Activated CD4-positive, alpha-beta T cell treated with anti-CD3 and anti-CD28 coated beads, Interleukin-10, Interleukin-2, amounts not matched to agents 100 ng/mL and 50 ng/mL, durations not matched to agents 16 hours and 8 hours (primary cell): ENCODE measurements at places on chromosomes 13 and 19.
A peak's percentile ranks its signal among the peaks of the same experiment; 100 is the strongest.

DNA sequence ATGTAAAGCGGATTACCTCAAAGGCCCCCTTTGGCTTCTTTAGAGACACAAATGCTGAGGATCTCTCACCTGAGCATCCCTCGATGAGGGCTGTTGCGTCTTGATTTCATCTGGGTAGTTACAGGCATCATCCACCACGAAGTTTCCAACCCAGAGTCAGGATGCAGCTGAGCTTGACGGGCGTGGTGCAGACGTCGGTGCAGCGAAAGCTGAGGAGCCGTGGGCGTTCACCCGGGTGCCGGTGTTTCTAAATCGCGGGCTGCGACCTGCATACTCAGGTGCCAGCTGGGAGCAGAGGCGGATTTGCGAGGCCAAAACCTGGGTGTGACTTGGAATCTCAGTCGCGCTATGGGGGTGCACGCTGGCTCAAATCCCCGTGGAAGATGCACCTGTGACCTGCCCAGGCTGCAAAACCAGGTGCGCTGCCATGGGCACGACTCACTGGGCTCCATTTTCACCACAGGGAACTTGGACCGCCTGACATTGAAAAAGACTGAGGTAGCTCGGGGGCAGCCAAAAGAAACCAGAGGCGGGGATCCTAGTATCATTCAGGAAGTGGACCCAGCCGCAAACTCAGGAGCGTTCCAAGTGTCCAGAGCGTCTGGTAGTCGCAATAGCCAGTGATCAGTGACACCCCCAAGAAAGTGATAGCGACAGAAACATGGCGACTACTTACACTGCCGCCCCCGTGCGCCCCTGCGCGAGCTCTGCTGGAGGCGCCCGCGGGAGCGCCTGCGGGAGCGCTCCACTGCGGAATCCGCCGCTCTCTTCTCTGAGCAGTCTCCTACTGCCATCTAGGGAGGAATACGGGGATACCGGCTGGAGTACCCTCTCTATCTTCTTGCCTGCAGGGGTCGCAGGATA is 36.4 kb upstream of the IGFL4 start:
- peak; percentile 32 for DNase-seq

- DNase-seq: no peak
Measured at GRCh38 chr13:96428911-96429310, 339.0 kb downstream of the HS6ST3 start.

- DNase-seq: no peak
Measured at GRCh38 chr19:14058182-14059092, 3.4 kb downstream of the PALM3 start.

- DNase-seq: no peak
Measured at GRCh38 chr19:33268162-33268991, 34.0 kb downstream of the CEBPA start.

GRCh38 chr19:17292301-17293074 is 10.7 kb downstream of the ABHD8 start:
- DNase-seq: peak; percentile 88

DNA sequence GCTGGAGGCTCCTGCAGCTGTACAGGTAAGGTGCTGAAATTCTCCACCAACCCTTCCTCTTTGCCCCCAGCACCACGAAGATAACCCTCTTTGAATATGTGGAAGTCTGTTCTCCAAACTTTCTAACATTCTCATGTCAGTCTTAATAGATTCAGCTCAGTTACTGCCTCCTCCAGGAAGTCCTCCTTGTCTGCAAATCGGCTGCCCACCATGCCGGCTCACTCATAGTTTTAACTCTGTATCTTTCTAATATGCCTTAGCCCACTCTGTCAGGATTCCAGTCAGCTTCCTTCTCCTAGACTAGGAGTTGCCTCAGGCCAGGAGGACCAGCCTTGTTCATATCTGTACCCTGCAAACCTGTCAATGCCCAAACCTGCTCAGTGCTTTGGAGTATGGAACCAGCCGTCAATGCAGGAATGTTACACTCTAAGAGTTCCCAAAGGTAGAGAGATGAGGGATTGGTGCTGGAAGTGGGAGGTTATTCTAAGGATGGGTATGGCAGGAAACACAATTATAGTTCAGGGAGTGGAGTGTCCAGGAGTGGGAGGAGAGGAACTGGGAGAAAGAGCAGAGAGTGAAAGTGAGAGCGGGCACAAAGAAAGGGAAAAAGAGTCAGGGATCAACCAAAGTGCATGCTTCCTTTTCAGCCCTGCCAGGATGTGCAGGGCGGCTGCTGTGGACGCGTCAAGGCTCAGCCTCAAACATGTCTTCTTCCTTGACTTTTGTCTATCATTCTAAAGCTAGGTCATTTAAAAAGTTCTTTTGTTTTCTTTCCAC is 38.0 kb upstream of the ALOX5AP start:
- DNase-seq: no peak

GRCh38 chr19:23415561-23416191 is 20.4 kb upstream of the ZNF91 start:
- no peak for DNase-seq

DNA sequence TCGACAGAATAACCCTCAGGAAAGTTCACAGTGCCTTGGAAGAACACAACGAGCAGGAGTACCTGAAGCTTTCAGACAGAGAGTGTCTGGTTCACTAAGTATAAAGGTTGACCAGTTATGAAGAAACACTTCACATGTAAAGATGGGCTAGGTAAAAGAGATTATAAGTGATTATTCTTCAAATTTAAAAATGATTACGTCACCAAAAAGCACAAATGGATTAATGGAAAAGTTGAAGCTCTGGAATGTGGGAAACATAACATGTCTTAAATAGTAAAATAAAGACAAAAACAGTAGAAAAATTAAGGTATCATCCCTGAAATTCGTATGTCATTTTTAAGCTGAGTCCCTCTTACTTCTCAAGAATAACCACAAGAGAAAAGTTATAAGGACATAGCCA is 643.9 kb upstream of the KLF12 start:
- DNase-seq: no peak

- no peak for DNase-seq
Measured at GRCh38 chr13:57087006-57087405, 53.7 kb upstream of the PRR20A start.

DNA sequence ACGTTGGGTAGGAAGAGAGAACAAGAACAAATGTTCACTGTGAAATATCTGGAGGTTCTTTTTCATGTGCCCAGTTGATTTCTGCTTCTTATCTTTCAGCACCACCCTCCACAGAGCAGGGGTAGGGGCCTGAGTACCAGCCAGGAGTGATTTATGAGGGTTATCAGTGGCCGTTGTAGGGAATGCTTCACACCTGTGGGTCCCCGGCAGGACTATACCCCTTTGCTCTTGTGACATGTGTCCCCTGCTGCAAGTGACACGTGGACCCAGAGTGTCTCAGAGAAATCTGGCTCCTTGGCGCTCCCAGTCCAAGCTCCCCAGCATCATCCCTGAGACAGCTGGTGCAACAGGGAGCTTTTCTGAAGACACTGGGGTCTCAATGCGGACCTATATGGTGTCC is 29.7 kb downstream of the SIAH3 start:
- DNase-seq: no peak

GRCh38 chr19:10209315-10209714 is 14.6 kb upstream of the DNMT1 start:
- DNase-seq: no peak

GRCh38 chr13:112392719-112393118 is 16.6 kb downstream of the SPACA7 start:
- DNase-seq: no peak

GRCh38 chr19:36256853-36257519 is 42.1 kb downstream of the ZNF146 start:
- DNase-seq: no peak

DNA sequence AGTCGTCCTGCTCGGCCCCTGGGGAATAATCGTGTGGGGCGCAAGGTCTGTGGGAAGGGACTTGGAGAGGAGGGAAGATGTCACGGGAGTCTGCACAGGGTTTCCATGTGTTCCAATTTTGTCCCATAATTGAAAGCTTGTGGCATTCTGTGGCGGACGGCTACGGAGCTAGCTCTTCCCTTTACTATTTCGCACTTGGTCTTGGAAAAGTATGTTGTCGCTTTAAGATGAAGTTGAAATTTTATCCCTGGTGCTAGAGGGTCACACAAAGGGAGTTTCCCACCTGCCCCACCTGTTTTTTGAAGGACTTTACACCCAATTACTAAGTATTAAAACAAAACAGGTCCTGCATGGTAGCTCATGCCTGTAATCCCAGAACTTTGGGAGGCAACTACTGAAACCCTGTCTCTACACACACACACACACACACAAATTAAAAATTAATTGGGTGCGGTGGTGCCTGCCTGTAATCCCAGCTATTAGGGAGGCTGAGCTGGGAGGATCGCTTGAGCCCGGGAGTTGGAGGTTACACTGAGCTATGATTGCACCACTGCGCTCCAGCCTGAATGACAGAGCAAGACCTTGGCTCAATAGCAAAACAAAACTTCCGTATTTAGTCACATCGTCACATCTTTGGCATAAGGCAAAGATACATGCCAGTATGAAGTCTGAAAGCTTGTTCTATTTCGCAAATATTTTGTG is 967 bp upstream of the TPT1 start:
- no peak for DNase-seq

- no peak for DNase-seq
Measured at GRCh38 chr13:106534639-106535551, 567 bp downstream of the EFNB2 start.

GRCh38 chr13:44809190-44809589 is 180.1 kb downstream of the NUFIP1 start:
- DNase-seq: no peak

DNA sequence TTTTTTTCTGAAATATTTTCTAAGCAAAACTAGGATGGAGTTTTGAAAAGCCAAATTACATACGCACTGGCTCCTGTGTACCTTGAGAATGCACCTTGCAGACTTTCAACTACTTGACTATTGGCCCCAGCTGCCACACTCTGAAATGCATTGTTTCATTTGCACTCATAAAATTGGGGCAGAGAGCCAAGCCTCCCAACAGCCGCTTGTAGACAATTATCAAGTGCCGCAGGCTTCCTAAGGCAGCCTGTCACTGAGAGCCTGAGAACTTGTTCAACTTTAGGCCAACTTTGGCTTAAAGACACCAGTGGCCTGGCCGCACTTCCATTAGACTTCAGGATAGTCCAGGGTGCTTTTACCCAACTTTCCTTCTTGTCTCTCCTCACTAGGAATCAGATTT is 115.7 kb upstream of the STARD13 start:
- no peak for DNase-seq

- DNase-seq: no peak
Measured at GRCh38 chr19:2533072-2533425, 57.1 kb downstream of the GADD45B start.

- DNase-seq: no peak
Measured at GRCh38 chr13:105338006-105338405, 1197.5 kb downstream of the EFNB2 start.

GRCh38 chr13:110914081-110914330 is 863 bp downstream of the ANKRD10 start:
- DNase-seq: no peak

- peak; percentile 55 for DNase-seq
Measured at GRCh38 chr13:48411841-48412531, 927 bp downstream of the LPAR6 start.

DNA sequence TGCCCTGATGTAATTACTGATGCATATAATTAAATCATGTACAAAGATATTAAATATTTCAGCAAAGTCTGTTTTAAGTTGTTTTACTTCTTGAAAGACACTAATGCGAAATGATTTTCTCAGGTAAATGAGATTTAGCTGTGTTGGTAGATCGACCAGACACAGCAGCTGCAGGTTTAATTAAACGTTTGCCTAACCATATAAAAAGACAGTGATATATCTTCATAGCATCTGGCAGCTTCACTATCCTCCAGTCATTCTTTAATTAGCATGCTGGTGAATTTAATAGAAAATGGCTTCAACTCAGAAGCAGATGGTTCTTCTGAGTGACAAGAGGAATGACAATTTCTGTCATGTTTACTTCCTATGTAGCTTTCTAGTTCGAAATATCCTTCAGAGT is 69.3 kb downstream of the NHLRC3 start:
- no peak for DNase-seq

GRCh38 chr19:11574689-11575088 is 2.8 kb downstream of the ACP5 start:
- no peak for DNase-seq

- no peak for DNase-seq
Measured at GRCh38 chr13:30023196-30023895, 172.9 kb upstream of the UBL3 start.

GRCh38 chr13:70747262-70747661 is 639.0 kb upstream of the KLHL1 start:
- no peak for DNase-seq

GRCh38 chr19:40228863-40229262 is 2.4 kb upstream of the CCNP start:
- DNase-seq: no peak

GRCh38 chr19:38666663-38667511 is 19.4 kb downstream of the ACTN4 start:
- peak; percentile 78 for DNase-seq

- peak; percentile 82 for DNase-seq
Measured at GRCh38 chr19:3210347-3211017, 14.0 kb upstream of the CELF5 start.

- DNase-seq: no peak
Measured at GRCh38 chr13:79631051-79631659, 150.2 kb downstream of the NDFIP2 start.

GRCh38 chr19:29003641-29004409 is 209.1 kb downstream of the UQCRFS1 start:
- DNase-seq: no peak

GRCh38 chr19:16405091-16405490 is 66.7 kb downstream of the EPS15L1 start:
- DNase-seq: no peak
